COR-L47 (cell line): ENCODE measurements at places on chromosomes 12 and 14.
A peak's percentile ranks its signal among the peaks of the same experiment; 100 is the strongest.

GRCh38 chr14:103695296-103696069, 19.8 kb downstream of the XRCC3 start:
- no peak for DNase-seq

- no peak for DNase-seq
Observed at GRCh38 chr14:100709289-100710284, 17.1 kb upstream of the DLK1 start.

GRCh38 chr14:37197421-37198272, at the start of gene MIPOL1:
TSS of gene MIPOL1 (plus strand) at chr14:37197937. CDS start at chr14:37247889, 49,952 bp downstream.
- DNase-seq, result peak; percentile 86

DNA sequence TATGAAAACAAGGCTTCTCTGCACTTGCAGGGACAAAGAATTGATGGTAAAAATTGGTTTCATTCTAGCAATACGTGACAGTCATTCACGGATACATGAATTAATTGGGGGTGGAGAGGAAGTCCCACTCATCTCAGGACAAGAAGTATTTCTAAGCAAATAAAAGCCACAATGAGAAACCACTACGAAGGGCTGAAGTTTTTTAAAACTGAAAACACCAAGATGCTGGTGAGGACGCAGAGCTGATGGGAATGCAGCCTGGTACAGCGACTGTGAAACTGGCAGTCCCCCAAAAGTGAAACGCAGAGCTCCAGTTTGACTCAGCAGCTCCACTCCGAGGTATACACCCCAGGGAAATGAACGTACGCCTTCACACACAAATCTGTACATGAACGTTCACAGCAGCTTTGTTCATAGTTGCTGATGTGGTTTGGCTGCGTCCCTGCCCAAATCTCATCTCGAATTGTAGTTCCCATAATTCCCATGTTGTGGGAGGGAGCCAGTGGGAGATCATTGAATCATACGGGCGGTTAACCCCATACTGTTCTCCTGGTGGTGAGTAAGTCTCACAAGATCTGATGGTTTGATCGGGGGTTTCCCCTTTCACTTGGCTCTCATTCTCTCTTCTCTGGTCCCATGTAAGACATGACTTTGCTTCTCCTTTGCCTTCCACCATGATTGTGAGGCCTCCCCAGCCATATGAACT, 89.0 kb downstream of the SCARB1 start:
- DNase-seq, result no peak

DNA sequence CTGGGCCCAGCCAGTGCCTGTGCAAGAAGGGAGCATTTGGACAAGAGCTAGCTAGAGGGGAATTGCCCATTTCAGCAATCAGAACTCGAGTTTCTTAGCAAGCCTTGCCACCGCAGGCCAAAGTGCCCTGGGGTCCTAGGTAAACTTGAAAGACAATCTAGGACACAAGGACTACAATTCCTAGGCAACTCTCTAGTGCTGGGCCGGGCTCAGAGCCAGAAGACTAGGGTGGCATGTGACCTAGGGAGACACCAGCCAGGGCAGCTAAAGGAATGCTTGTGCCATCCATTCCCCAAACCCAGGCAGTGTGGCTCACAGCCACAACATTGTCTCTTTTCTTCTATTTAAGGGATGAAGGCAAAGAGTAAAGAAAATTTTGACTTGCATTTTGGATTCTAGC, 205.0 kb downstream of the BMP4 start:
- no peak for DNase-seq

DNA sequence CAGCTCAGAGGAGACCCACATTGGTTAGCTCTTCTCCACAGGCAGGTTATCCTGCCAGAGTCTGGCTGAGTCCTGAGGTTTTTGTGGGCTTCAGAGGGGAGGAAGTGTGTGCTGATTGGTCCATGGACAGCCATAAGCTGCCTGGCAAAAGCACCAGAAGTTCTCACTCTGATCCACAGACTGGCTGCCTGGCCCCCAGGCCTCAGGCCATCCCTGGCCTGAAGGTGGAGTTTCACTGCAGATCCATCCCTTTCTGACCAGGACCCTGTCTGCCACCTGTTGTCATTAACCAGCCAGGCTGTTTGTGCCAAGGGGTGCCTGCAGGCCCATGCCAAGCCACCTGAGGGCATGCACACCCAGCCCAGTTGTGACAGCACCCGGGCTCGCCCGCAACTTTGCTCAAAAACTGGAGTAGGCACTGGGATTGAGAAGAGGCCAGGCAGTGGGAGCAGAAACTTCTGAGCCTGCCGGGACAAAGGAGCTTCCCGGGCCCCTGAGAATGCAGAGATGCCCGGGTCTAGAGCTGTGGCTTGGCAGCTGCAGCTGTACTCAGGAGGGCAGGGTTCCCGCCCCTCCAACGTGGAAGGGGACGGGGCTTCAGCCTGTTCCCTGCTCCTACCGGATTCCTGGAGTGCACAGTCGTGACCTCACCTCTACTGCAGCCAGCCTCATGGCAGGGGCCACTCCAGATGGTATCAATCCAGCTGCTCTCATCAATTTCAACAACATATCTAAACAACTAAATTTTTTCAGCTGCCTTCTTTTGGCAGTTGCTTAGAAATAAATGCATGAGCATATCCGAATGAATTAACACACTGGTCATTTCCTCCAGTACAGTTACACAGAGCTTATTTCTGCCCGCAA, 1277.3 kb downstream of the SLC16A7 start:
- no peak for DNase-seq

DNA sequence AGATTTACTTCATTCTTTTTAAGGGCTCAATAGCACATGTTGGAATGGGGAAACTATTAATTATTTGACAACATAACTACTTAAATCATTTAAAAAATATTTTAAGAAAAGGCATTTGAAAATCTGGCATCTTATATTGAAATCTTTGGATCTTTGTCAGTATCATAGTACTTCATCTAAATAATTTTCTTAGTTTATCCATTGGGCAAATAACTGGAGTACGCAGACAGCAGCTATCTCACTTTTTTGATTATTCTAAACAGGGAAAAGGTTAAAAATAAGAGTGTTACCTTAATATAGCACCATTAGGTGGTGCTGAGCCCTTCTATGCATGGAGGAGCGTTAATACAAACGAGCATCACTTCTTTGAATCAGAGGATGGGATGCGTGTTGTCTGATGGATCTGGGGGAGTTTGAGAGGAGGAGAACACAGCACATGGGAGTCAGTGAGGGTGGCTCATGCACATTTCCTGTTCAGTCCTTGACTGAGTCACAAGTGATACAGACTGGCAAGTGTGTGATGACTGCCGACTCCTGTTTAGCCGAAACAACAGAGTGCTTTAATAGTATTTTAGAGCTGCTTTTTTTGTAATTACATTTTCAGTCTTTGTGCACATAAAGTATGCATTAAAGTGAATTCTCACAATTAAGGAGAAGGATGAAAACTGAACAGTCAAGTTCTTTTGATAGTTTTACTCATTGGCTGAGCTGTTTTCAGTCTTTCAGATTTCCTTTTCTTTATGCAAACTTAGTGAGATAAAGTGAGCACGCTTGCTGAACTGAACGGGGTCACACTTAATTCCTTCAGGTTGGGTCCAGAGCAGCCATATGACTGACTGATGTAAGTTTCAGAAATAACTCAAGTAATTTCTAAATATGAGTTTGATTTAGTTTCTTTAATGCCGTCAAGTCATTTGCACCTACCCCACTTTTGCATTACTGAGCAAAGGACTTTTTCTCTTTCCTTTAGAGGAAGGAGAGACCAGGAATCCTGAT, 92.7 kb downstream of the DIP2B start:
- no peak for DNase-seq

DNA sequence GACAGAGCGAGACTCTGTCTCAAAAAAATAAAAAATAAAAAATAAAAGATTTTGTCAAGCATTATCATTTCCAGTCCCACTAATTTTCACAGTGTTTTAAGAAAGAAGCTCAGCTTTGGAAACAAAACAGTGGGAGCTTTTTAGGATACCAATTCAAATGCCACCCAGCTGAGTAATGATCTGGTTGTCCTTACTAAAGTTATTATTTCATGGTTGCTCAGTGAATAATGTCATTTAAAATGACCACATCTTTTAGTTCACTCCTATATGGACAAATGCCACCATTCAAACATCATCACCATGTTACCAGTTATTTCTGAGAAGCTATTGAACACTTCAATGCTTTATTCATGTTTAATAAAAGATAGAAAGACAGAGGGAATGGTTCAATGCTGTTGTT, 365.0 kb downstream of the CCER1 start:
- no peak for DNase-seq

DNA sequence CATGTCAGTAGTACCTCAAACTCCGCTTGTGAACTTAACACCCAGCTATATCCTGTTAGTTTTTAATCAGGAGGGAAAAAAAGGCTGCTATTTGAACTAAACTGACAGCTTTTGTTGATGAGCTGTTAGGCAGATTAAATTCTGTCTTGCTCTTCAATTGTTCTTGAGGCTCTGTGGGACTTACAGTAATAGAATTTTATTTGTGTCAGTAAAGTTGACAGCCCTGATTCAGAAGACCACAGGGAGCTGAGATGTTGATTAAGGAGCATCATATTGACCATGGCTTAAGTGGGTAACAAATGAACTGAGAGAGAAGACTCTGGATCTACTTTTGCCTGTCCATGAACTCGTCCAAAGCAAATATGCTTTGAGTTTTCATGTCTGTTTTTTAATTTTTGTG, 622.9 kb downstream of the DIO2 start:
- DNase-seq, result no peak

DNA sequence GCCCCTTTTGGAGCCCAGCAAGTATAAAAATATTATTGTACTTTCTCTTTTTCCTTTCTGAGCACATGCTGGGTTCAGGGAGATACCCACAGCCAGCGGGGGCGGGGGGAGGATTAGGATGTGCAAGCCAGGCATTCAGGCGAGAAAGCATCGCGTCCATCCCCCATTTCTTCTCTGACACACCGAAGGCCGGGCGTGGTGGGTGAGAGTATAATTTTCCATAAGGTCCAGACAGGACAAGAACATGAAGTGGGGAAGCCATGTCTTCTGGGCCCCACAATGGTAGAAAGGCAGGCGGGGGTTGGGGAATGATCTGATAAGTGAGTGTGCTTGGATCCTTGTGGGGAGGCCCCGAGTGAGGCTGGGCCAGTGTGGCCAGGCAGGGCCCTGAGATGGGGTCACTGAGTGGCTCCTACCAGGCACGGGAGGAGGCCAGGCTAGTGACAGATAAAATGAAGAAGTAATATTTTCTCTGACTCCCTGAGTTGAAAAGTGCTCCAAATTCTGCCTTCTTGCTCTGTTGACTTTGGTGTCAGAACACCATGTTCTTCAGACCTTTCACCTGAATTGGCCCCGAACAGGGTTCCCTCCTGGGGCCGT, 10.7 kb upstream of the LRTM2 start:
- DNase-seq, result no peak

DNA sequence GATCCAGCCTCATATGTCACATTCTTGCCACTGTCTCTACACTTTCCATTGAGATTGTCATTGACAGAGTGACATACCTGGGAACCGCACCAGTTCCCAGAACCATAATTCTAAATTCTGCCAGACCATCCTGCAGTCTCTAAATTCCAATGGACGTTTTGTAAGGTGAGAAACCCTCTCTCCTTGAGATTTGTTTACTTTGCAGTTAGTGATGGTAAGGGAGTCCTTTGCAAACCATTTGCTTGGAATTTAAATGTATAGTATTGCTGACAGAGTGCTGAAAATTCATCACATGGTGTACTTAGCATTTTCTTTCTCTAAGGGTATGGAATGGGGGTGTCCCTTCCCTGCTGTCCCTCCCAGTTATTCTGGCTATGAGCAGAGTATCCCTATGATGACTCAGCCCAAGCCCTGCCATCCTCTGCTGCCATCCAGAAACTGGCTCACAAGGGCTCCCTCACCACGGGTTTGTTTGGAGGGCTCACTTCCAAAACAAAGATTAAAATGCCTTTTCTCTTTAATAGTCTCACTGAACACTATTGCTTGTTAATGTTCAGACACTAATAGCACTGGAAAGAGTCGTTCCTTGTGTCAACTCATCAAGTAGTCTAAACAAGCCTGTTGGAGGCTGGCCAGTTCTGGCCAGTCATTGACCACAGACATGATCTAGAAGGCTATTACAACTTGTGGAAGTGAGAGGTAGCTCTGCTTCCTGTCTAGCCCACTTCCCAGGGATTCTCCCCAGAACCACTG, 129.0 kb upstream of the HMGA2 start:
- DNase-seq, result no peak

- no peak for DNase-seq
Observed at GRCh38 chr14:64817631-64818030, 62.1 kb downstream of the SPTB start.

DNA sequence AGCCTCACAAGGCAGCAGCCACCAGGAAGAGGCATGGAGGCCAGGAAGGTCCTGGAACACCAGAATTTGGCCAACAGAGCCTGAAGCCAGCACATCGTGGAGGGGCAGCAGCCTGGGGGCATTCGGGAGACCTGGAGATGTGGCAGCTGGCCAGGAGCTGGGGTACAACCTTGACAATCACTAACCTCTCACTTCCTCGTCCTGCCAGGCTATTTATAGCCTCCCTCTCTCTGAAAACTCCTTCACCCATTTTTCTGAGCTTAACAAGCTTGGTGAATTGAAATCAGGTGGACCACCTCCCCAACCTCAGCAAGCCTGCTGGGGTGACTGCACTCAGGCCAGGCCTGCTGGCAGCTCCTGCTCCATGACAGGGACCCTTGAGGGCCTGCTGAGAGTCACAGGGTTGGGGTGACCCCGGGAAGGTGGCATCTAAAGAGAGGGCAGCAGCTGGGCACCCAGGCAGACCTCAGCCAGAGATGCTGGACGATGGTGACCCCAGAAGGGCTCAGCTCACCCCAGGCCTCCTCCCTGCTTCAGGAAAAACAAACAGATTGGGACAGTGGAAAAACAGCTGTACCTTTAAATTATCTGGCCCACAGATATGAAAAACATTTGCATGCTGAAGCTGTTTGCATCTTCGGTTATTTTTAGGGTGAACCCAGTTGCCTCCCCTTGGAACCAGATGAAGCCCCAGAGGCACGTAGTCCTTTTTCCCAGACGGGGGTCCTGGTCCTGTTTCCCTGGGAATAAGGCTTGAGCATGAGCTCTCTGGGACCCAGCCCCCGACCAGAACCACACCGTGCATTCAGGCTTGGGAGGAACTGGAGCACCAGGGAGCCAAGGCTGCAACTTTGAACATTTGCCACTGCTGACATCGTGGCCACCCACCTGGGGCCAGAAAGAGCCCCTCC, 67.0 kb downstream of the PITPNM2 start:
- DNase-seq, result no peak

DNA sequence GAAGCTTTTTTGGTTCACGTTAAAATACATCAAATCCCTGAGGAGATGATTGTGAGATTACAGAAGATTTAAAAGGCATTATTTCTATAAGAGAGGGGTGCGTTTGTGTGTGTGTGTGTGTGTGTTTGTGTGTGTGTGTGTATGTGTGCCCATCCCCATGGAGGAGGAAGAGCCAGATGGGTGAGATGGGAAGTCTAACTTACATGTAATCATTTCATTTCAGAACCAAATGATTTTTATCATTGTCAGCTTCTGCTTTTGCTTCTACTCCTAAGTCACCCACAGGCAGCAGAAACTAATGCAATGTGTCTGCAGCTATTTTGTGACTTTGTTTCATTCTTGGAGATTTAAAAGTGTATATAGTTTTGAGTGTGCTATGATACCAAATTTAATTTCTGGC, 68.7 kb downstream of the SLC4A8 start:
- no peak for DNase-seq

GRCh38 chr14:90839024-90839888, 23.0 kb upstream of the TTC7B start:
- DNase-seq, result no peak

GRCh38 chr14:56561606-56562005, 18.0 kb upstream of the TMEM260 start:
- no peak for DNase-seq

- DNase-seq, result no peak
Observed at GRCh38 chr12:103205906-103206305, 248.4 kb downstream of the ASCL1 start.
